ENCODE measurements at places on chromosomes 4 and X. TPM values are rescaled to one million over a fixed set of nuclear protein-coding genes. Genes with fewer than 3 reads are reported as not detected.

The EPGN gene
- total RNA-seq: 1.1 TPM

The MAPK10 gene
- total RNA-seq: 75.6 TPM

The COMMD8 gene
- total RNA-seq: 15.7 TPM

- H3K36me3 ChIP-seq: no peaks in the 10 kb centered on the region
- H3K4me3 ChIP-seq: no peak overlapping the region
- no peak for DNase-seq
- peaks cover 3% of the 10 kb centered on the region for H3K4me1 ChIP-seq
- no peaks in the 10 kb centered on the region for H3K27me3 ChIP-seq
Measured at GRCh38 chrX:50067435-50068284, 133.1 kb downstream of the AKAP4 start.

DNA sequence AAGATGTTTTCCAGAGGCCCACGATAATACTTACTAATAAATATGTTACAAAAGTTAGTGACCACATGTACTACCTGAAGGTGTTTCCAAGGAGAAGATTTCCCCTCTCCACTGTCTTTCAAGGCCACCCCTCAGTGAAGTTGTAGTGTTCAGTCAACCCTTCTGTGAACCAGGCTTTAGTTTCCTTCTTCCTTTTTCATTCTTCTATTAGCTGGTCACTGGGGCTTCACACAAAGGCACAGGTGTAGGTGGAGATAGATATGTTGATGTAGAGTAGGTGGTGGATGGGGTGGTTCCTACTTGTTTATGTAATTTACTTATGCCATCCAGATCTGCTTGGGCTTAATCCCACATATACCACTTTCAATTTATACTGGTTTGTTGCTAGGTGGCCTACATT lies 43.3 kb upstream of the ADAM29 start:
- no peaks in the 10 kb centered on the region for H3K27me3 ChIP-seq
- DNase-seq: no peak
- H3K4me3 ChIP-seq: no peak overlapping the region
- H3K27ac ChIP-seq: no peak overlapping the region
- peaks cover 3% of the 10 kb centered on the region for H3K4me1 ChIP-seq

- H3K27me3 ChIP-seq: no peaks in the 10 kb centered on the region
- no peak overlapping the region for H3K4me3 ChIP-seq
- no peak overlapping the region for H3K27ac ChIP-seq
- peaks cover 25% of the 10 kb centered on the region for H3K4me1 ChIP-seq
- no peaks in the 10 kb centered on the region for H3K36me3 ChIP-seq
Measured at GRCh38 chrX:150262456-150262855, 100.7 kb upstream of the MAMLD1 start.

- H3K27me3 ChIP-seq: no peaks in the 10 kb centered on the region
- DNase-seq: no peak
- peak overlapping the region; percentile 11 for H3K4me3 ChIP-seq
- H3K27ac ChIP-seq: peak overlapping the region; percentile 93
- H3K4me1 ChIP-seq: peaks cover 76% of the 10 kb centered on the region
Measured at GRCh38 chr4:94410678-94411206, 41.0 kb upstream of the PDLIM5 start.

DNA sequence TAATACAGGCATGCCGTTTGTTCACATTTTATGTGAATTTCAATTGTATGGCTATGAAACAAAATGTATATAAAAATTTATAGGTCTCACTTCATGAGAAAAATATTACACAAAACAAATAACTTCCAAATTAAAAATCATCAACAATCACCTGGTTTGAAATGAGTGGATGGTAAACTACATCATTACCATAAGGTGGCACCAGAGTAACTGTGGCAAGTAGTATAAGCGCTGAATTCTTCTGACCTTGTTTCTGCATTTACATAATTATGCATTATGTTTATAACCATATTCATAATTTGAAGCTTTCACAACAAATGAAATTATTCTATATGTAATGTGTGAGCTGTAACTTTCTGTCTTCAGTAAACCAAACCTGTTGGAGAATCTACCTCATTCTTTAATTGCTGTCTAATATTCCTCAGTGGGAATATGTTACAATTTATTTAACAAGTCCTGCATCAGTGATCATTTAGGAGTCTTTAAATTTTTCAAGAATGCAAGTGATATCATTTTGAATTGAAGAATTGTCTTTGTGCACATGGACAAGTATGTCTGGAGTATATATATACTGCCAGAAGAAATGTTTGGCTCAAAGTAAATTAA lies 55.2 kb downstream of the MMRN1 start:
- no peak for DNase-seq
- H3K36me3 ChIP-seq: no peaks in the 10 kb centered on the region
- H3K4me1 ChIP-seq: peaks cover 8% of the 10 kb centered on the region
- peaks cover 4% of the 10 kb centered on the region for H3K27me3 ChIP-seq

DNA sequence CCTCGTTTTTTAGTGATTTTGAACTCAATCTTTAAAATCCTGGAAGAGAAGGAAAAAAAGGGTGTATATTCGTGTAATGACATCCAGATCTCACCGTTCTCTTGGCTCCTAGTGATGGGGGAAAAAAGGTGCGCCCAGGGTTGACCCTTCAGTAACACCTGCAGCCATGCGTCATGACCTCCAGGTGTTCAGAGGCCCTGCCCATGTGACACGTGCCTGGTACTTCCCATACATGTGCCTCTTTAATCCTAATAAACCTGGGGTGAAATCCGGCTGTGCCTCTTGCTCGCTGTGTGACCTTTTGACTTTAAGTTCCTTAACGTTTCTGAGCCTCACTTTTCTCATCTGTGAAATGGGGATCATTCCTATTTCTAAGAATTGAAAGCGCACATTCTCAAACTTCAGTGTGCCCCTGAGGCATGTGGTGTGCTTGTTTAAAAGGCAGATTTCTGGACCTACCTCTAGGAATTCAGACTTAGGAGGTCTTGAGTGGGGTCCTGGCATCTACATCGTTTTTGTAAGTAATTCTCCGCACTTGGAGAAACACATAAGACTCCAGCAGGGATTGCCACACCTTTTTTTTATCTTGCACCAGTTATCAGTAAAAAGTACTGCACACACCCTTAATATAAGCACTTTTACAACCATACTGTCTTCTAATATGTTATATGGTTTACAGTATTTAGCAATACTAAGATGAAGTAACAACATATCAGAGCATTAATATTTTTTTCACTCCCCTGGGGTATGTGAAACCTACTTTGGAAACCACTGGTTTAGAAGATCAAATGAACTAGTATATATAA lies 90.1 kb downstream of the RELL1 start:
- no peaks in the 10 kb centered on the region for H3K36me3 ChIP-seq
- no peak overlapping the region for H3K4me3 ChIP-seq
- H3K4me1 ChIP-seq: no peaks in the 10 kb centered on the region

- H3K27me3 ChIP-seq: no peaks in the 10 kb centered on the region
- no peaks in the 10 kb centered on the region for H3K4me1 ChIP-seq
- H3K36me3 ChIP-seq: no peaks in the 10 kb centered on the region
- no peak for DNase-seq
Measured at GRCh38 chrX:97867266-97867665, 983.6 kb downstream of the RPA4 start.

All from chondrocyte (in vitro differentiated cells).